Heart right ventricle (tissue), 16 donors: ENCODE measurements at places on chromosomes 12 and 14. TPM values are rescaled to one million over a fixed set of nuclear protein-coding genes. Genes with fewer than 3 reads are reported as not detected.

- DNase-seq, result no peak
Observed at GRCh38 chr14:105107781-105108515, 42.7 kb upstream of the GPR132 start.

GRCh38 chr12:52535574-52535973, 15.4 kb upstream of the KRT5 start:
- DNase-seq, result no peak

The C12orf54 gene
- total RNA-seq, result not detected

The TPH2 gene
- total RNA-seq, result not detected

DNA sequence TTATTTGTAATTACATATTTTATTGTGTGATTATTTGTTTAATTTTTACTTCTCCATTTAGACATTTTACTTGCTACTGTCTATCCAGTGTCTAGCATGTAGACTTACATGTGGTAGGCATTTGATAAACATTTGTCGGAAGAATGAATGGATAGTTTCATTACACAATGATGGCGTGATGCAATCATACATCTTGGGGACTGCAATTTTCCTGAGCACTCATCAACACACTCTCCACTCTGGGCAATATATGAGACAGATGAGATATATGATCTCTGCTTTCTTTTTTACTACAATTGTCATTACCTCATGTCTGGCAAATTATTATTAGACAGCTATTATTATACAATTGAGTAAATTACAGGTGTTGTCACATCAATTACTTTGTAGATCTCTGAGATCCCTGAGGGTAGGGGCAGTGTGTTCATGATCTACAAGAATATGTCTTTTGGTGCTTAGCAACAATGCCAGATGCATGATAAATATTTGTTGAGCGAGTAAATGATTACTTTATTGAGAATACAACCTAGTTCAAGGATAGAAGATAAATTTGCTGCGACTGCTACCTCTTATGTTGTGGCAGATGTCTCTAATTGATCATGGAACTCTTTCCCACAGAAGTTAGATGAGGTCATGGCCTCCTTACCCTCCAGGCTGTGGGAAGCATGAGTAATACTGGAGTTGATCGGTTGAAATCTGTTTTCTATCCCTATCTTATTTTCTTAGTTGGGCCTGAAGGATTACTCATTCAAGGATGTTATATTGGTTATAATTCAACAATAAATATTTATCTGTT, 416.0 kb downstream of the LRIG3 start:
- DNase-seq, result no peak

DNA sequence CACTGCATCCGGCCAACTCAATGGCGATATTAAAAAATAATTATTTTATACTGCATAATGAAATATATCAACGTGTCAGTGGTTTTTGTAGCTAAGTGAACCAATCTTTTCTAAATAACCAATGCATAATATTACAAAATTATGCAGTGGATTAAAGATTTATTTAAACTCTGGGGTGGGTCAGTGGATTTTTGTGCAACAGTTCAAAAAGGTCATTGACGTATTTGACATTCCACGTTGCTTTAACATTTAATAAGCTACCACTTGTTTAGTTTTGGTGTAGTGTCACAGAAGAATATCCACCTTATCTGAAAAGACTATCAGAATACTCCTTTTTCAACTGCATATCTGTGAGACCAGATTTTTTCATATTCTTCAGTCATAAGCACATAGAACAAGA, 2.6 kb downstream of the ZC3H14 start:
- no peak for DNase-seq

The RPGRIP1 gene
- 0.12 TPM for total RNA-seq

GRCh38 chr14:37472906-37473305, 122.1 kb downstream of the FOXA1 start:
- DNase-seq, result no peak

- no peak for DNase-seq
Observed at GRCh38 chr12:34304001-34304400, 281.7 kb downstream of the ALG10 start.

DNA sequence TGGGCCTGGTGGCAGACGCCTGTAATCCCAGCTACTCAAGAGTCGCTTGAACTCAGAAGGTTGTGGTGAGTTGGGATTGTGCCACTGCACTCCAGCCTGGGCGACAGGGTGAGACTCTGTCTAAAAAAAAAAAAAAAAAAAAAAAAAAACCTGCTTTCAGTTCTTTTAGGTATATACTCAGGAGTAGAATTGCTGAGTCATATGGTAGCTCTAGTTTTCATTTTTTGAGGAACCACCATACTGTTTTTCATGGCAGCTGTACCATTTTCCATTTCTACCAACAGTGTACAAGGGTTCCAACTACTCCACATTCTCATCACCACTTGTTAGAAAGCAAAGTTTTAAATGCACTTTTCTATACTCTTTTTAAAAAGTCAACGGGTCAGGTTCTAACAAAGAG, 119.8 kb downstream of the DPF3 start:
- DNase-seq, result no peak

- DNase-seq, result no peak
Observed at GRCh38 chr12:54744590-54744989, 96.4 kb upstream of the DCD start.

DNA sequence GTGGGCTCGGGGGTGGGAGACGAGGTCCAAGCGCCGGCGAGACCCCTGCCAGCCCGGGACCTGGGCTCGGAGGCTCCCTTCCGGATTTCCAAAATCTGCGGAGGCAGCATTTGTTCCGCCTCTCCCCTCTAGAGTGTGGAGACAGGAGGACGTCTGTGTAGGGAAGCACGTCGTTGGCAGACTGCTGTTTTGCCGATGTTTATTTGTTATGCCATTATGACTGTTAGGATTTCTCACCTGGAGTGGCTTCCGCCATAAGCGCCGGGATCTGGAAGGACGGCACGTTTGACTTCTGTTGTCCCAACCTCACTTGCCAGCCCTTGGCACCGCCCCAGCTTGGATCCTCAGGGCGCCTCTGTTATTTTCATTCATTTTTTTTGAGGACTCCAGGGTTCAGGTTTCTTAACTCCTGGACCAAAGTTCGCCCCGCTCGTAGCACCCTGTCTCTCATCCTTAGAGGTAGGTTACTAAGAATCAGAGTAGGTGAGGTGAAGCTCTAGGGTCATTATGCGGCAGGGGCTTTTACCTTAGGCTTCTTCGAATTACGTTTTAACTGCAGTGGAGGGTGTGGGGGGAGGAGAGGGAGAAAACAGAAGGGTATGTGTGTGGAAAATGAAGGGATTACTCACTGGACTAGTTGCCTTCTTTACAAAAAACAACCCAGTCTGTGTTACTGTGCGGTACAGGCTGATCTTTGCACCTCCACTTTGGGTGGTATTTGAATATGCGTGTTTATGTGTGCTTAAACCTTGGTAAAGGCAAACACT, 547 bp upstream of the PYGL start:
- peak; percentile 17 for DNase-seq

The OTX2 gene
- total RNA-seq, result not detected

GRCh38 chr12:103771466-103771865, 69.6 kb downstream of the NT5DC3 start:
- no peak for DNase-seq

The ACVRL1 gene
- 27.1 TPM for total RNA-seq

- no peak for DNase-seq
Observed at GRCh38 chr12:128970110-128970509, 116.8 kb downstream of the GLT1D1 start.

GRCh38 chr12:91418221-91419090, 235.8 kb upstream of the DCN start:
- no peak for DNase-seq

DNA sequence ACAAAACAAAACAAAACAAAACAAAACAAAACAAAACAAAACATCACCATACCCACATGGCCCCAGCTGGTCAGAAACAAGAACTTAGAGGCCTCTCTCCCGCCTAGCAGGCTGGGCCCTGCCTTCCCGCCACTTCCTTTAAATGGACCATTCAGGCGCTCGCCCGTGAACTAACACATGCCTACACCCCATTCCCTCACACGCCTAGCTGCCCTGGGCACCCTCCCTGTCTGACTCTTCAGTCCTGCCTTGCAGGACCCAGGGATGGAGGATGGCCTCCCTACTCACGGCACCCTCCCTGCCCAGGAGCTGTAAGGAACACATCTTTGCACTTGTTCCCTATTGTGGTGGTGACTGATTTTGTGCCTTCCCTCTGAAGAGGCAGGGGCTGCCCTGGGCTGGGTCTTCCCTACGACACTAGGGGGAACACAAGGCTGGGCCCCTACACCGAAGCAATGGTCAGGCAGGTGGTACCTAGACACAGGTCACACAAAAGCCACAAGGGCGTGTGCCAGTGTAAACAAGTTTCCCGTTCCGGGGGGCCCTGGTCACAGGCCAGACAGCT, 21.5 kb downstream of the P2RX2 start:
- DNase-seq, result no peak

- DNase-seq, result peak; percentile 26
Observed at GRCh38 chr14:36070031-36070719, 106.3 kb downstream of the PTCSC3 start.

DNA sequence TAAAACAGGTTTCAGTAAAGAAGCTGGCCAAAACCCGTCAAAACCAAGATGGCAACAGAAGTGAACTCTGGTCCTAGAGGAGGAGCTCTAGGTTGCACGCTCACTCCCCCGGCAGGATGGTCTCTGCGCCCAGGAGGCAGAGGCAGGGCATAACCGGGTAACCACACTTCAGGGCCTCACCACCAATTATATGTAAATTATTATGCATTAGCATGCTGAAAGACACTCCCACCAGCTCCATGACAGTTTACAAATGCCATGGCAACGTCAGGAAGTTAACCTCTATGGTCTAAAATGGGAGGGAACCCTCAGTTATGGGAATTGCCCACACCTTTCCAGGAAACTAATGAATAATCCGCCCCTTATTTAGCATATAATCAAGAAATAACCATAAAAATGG, 20.1 kb upstream of the SLC6A12 start:
- no peak for DNase-seq

- DNase-seq, result no peak
Observed at GRCh38 chr12:6362403-6362802, 13.0 kb downstream of the SCNN1A start.

The IL31 gene
- not detected for total RNA-seq

DNA sequence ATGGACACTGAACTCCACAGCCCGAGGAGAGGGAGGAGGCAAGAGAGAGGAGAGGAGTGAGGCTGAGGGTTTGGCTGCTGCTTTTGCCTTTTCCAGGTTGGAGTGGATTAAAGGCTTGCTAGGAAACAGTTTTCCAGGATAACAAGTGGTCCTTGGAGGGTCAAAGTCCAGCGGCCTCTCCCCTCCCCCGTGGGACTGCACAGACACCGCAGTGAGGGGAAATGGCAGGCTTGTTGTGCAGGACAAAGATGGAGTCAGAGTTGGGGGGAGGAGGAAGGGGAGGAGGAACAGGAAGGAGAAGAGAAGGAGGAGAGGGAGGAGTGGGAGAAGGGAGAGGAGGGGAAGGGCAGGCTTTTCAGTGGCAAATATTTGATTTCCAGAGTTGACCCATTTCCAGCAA, 245.5 kb downstream of the RBM19 start:
- DNase-seq, result no peak

DNA sequence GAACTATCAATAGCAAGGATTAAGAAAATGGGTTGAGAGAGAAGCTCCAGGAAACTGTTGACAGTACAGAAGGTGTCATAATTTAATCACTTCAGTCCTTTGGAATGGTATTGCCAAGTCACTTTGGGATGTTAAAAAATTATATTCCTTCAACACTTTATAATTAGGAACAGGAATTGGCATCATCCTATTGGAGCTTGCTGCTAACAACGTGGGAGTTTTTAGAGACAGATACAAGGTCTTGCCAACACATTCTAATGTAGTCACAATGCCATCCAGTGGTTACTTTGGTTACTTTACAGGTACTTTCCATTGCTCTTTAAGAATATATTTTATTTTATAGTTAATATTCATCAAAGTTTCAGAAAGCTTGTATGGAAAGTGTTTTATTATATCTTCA, 310.1 kb downstream of the SYT1 start:
- DNase-seq, result no peak

- DNase-seq, result no peak
Observed at GRCh38 chr12:122147514-122148290, 26.3 kb downstream of the IL31 start.

The SLC22A17 gene
- total RNA-seq, result 9.7 TPM

DNA sequence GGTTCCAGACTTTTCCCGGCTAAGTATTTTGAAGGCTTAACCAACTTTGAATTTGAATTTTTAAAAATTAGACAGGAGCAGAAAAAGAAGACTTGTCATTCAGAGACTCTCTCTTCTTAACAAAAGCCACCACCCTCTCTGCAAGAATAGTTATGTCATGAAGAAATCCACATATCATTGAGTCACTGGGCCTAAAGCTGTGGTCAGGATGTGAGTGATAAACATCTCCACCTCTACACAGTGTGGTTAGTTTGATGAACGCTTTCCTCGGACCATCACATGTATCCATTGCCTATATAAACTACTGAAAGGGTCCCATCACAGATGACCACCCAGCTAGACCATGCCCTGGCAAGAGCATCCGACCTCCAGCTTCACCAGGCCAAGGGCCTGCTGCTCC, 226.1 kb downstream of the KSR2 start:
- no peak for DNase-seq

The NKX2-1 gene
- total RNA-seq, result not detected
